ENCODE measurements at places on chromosomes 5 and 9.

DNA sequence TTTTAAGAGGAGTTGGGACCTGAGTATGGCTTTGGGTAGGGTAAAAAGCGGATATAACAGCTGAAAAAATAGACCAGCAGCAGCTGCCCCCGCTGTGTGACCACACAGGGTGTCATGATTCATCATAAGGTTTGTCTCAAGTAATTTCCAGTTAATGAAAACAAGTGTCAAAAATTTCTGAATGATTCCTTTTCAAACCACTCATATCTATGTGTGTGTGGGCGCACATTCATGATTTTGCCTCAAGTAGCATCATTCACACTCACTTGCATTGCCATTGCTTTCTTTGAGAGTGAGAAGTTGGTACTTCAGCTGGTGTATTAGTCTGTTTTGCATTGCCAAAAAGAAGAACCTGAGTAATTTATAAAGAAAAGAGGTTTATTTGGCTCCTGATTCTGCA is 12.1 kb upstream of the TNFAIP8 start:
- DNase-seq, result no peak

DNA sequence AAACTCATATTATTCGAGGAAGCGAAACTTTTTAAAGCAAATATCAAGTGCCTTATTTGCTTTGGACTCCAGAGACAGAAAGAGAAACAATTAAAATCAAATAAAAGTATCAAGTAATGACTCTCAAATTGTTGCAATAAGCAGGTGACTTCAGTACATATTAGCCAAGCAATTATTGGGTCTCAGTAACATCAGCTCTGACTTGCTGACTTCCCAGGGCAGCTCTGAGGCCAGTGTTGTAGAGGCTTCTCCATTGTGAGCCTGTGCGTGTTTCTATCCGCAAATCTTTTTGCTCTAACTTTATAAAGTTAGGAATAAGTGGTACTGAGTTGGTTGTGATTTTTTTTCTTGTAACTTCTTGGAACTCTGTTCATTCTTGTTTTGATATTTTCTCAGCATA is 186.8 kb upstream of the PRLR start:
- DNase-seq, result no peak

DNA sequence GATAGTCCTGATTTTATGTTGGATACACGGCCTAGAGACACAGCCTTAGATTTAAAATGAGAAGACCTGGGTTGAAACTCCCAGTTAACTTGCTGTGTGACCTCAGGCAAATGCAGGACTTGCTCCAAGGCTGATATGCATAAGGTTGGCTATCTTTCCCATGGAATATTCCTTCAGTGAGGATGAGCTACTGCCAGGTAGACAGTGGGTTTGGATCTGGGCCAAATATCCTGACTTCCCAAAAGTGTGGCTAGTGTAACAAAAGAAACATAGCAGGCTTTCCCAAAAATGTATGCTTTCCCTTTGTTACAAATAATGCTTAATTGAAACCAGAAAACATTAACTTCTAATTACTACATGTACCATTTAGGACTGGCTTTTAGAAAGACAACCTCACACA is 697 bp upstream of the XPA start:
- no peak for DNase-seq

- no peak for DNase-seq
Observed at GRCh38 chr9:30757723-30758122, 1626.7 kb upstream of the ACO1 start.

DNA sequence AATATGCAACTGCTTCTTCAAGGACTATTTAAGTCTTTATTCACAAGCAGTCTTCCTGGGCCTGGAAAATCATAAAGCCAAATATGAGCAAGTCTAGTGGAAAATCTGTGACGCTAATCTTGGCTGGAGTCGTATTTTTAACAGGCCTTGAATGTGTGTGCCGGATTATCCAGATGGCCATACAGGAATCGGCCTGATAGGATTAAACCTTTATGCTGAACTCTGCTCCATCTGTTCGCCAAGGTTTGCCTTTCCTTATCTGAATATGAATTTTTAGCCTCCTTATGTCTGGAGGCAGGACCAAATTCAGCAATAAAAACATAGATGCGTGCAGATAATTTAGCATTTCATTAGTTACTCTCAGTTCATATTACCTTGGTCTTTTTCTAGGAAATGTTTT is 294.5 kb downstream of the EBF1 start:
- no peak for DNase-seq

DNA sequence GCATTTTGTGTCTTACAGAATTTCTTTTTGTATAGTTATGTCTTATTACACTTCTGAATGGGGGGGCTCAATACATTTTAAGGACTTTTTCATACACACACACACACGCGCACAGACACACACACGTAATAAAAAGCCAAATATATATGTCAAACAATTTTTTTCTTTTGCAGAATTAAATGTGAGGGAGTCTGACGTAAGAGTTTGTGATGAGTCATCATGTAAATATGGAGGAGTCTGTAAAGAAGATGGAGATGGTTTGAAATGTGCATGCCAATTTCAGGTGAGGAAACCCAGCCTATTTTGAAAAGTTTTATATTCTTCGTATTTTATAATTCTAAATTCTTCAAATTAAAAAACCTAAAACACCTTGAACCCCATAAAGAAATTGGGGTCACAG is 25.6 kb downstream of the TMEFF1 start:
- no peak for DNase-seq

GRCh38 chr5:126846344-126846743 is 69.4 kb downstream of the LMNB1 start:
- no peak for DNase-seq

DNA sequence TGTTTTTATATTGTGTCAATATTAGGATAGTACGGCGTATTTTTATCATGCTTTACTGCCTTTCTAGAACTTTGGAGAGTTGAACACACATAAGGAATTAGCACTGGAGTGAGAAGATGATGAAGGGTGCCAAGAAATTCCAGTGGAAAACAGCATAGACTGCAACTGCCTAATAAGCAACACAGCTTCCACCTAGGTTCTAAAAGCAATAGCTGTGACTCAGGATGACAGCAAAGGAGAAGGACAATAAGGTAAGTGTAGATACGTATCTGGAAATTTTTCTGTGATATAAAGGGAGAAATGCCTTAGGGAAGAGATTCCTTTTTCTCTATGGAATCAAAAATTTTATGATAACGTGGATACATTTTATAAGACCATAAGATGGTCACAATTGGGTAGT is 7.4 kb downstream of the PTPRD start:
- DNase-seq, result no peak

DNA sequence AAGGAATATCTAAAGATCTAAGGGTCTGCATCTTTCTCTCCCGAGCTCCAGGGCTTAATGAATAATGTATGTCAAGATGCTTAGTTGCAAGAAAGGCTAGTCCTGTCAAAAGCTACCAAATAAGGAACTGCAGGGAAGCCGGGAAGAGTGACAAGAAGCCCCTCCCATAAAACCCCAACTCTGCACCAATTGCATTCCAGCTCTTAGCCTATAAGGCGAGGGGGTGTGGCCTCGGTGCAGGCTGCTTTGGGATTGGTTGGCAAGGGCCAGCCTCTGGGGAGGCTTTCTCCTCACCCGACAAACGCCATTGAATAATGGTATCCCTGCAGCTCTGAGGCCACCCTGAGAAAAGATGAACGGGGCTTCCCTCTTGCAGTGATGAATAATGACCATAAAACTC is 416.9 kb downstream of the RAB3C start:
- no peak for DNase-seq

GRCh38 chr9:111198936-111199335 is 131.1 kb downstream of the OR2K2 start:
- no peak for DNase-seq

GRCh38 chr5:91541696-91542095 is 158.6 kb upstream of the ARRDC3 start:
- DNase-seq, result no peak

GRCh38 chr5:38765399-38765861 is 80.4 kb upstream of the OSMR start:
- DNase-seq, result no peak

- DNase-seq, result no peak
Observed at GRCh38 chr5:44511596-44511995, 122.4 kb upstream of the FGF10 start.

DNA sequence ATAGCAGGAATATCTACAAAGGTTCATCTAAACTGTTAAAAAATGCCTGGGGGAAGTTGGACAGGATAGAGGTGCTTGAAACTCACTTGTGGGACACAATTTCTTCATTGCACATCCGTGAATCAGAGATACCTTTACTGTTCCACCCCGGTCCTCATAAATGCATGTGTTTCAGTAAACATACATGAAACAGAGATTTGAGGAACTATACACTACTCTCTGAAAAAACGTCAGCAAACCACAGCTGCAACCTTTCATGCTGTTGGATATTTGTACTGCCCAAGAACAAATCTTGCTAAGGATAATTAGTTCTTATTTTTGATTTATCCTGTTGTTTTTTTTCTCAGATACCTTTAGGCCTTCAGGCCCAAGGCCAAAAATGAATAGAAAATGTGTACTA is 337.3 kb downstream of the KDM4C start:
- DNase-seq, result no peak

DNA sequence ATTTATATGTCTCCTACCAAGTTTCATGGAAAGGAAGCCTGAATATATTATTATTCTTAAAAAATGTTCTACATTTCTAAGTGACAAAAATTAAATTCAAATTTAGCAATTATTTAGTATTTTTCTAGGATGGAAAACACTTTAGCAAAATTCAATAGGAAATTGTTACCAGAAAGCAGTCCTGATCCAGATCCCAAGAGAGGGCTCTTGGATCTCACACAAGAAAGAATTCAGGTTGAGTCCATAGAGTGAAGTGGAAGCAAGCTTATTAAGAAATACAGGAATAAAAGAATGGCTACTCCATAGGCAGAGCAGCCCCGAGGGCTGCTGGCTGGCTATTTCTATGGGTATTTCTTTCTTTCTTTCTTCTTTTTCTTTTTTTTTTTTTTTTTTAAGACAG is 44.7 kb downstream of the LRRC70 start:
- no peak for DNase-seq

GRCh38 chr5:153964880-153965645 is 73.6 kb downstream of the FAM114A2 start:
- DNase-seq, result no peak

- DNase-seq, result no peak
Observed at GRCh38 chr9:71118324-71118723, 3.1 kb downstream of the TRPM3 start.

- no peak for DNase-seq
Observed at GRCh38 chr5:177105691-177106476, 19.2 kb downstream of the FGFR4 start.

- no peak for DNase-seq
Observed at GRCh38 chr5:87263498-87263897, 4.2 kb upstream of the RASA1 start.

GRCh38 chr5:149609640-149610219 is 28.4 kb downstream of the ARHGEF37 start:
- no peak for DNase-seq

DNA sequence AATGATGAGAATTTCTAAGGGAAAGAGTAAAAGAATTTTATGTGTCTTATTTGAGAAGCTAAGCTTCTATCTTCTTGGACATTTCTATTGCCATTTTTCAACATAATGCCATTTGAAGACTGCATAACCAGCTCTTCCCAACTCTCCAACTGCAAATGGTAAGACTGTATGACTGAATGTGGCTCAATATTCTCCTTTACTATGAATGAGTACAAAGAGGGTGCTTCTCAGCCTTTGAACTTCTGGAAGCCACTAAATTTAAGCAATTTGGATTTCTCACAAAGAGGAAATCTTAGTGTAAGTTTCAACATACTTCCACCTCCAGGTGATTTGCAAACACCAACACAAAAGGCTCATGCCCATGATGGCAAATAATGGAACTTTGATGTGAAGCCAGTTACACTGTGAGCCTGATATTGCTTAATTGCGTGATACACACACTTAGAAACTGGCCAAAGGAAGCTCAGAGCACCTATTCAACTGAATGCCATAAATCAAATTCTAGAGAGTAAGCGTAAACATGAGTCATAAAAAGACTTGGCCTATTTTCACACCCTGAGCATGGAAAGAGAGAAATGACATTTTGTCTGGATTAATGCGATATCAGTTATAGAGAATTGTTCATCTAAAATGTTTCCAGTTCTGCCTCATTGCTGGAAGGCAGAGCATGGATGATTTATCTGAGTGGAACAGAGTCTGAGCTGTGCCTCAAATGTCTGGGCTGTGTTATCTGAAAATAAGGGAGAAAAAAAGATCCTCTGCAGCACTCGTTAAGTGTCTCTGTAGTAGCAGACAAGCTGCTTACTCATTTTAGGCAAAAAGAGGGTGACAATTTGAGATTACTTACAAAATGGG is 145.3 kb downstream of the PLK2 start:
- no peak for DNase-seq

DNA sequence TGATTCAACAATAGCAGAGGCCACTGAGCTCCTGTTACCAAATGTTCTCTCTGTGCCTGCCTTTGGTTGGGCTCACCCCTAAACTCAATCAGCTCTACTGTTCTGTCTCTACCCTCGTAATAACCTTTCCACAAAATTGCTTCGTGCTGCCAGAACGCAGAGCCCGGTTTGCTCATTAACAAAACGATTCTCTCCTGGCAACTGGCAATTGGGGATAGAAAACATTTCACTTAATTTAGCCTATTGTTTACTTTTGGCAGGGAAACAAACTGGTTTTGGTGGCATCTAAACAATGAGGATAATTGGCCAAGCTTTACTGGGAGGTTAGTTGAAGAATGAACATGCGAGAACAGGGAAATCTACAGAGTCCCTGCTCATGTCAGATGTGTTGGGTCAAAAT is 56.6 kb downstream of the SLC28A3 start:
- DNase-seq, result no peak

DNA sequence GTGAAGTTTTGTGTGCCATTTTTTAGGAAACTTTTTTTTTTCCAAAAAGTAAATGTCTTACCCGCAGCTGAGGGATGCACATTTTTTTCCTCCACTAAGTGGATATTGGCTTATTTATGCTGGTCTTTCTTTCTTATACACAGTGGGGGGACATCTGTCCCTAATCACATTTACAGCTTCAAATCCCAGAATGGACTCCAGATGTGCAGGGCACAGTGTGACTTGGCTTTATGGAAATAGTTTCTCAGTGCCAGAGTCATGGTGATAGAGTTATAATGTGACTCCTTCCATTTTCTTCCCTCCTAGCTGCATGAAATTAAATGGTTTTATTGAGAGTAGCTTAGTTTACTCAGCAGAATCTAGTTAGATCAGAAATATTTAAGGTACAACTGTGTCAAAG is 66.5 kb downstream of the SV2C start:
- DNase-seq, result no peak

GRCh38 chr5:79697222-79698170 is 7.9 kb downstream of the CMYA5 start:
- DNase-seq, result no peak

DNA sequence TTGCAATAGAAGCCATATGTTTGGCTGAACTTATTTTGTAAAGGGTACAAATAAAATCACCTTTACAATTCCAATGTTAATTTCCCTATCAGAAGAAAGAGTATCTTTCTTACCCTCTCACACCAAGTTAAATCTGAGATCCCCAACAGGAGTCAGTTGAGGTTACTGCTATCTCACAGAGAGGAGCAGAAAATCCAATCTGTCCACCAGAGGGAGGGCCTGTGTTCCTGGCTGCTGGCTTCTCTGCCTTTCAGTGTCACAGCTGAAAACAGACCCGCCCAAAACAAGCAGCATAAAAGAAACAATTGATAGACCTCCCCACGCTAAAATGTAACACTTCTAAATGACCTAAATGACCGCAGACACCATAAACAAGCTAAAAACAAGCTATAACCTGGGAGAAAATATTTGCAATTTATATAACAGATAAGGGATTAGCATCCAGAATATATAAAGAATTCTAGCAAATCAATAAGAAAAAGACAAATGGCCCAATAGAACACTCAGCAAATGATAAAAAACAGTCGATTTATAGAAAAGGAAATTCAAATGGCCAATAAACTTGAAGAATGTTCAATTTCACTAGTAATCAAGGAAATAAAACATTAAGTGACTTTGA is 24.5 kb upstream of the MVB12B start:
- DNase-seq, result no peak
